ENCODE measurements at places on chromosomes 16 and 17.

GRCh38 chr16:4270091-4270490 lies 2.7 kb downstream of the TFAP4 start:
- DNase-seq: no peak

GRCh38 chr17:7240375-7240774 lies 1.1 kb upstream of the PHF23 start:
- no peak for DNase-seq

- no peak for DNase-seq
These were observed 36.8 kb downstream of the NLRC5 start for GRCh38 chr16:57025941-57026777.

DNA sequence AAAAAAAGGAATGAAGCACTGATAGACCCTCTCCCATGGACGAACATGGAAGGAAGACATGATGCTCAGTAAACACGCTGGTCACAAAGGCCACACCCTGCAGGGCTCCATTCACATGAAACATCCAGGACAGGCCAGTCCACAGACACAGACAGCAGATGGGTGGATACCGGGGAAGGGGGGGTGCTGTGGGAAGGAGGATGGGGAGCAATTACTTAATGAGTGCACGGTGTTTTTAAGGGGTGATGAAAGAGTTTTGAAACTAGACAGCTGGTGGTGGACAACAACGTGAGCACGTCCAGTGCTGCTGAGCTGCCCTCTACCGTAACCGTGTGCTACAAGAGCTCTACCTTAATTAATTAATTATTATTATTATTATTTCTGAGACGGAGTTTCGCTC lies 6.0 kb upstream of the SLC16A3 start:
- no peak for DNase-seq

- DNase-seq: no peak
These were observed 212.2 kb downstream of the AATF start for GRCh38 chr17:37160944-37161343.

DNA sequence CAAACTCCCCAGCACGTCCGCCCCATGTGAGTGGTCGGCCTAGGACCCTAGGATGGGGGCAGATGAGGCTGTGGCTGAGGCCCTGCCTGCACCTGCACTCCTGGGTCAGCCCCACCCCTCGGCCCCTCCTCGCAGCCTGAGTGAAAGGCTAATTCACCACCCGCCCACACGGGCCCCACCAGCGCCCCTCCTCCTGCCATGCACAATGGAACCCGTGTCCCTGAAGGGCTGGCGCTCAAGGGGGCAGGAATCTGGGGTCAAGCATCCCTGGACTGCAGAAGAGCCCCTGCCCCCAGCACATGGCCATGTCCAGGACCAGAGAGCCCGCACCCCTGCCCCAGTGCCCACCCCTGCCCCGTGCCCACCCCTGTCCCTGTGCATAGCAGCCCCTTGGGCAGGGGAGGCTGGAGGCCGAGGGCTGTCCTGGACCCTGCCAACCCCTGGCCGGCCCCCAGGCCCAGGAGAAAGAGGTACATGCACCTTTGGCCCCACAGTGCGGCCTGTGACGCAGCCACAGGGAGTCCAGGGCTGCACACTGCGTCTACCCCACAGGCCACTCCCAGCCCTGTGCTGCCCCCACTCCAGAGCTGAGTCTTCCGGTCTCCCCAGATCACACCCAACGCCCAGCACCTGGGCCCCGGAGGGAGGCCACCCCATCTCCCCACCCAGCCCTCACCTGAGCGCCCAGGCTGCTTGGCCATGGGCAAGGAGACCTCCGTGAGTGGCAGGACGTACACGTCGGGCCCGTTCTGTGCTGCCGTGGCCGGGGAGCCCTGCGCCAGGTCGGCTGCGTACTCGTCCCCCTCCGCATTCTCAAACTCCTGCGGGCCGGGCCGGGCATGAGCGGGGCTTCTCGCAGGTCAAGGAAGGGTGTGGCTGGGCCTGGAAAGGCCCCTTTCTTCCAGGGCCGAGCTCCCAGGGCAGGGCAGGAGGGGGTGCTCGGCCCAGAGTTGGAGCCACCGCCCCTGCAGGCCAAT lies 34.6 kb upstream of the PVALEF start:
- DNase-seq: no peak

DNA sequence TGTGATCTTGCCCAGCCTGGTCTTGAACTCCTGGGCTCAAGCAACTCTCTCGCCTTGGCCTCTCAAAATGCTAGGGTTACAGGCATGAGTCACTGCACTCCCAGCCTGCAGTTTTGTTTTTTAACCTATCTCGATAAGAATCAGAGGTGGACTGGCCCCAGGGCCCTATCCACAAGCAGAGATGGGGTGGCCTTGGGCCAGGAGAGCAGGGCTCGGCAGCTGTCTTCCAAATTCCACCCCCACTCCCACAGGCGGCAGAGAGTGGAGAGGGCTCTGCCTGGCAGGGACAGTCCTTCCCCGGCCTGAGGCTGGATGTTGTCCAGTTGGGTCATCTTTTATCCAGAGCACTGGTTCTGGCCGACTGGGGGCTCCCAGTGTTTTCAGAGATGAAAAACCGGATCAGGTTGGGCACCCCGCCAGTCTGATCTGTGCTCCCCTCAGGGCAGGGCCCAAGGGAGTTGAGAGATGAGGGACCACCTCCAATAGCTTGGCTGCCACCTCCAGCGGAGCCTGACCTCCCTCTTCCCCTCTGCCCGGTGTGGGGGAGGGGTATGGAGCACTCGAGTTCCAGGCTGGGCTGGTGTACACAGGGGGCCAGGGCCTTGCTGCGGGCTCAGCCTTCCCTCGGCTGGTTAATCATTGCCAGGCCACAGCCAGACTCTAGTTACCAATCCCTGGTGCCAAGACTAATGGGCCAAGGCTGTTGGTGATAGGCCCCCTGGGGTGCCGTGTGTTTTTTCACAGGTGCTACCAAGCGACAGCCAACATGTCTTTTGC lies 30.3 kb upstream of the MYO15B start:
- DNase-seq: no peak

GRCh38 chr16:79099716-79100115 lies 500.8 kb downstream of the MAF start:
- no peak for DNase-seq

DNA sequence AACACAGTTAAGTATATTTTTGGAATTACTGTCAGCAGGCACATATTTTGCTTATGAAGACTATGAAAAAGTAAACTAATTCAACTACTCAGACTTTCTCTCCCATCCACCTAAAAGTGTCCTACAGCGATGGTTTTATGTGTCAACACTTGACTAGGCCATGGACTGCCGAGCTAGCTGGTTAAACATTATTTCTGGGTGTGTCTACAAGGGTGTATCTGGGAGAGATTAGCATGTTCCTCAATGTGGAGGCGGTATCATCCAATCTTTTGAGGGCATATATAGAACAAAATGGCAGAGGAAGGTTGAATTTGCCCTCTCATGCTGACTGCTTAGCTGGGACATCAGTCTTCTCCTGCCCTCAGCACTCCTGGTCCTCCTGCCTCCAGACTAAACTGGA lies 82.7 kb upstream of the CDYL2 start:
- no peak for DNase-seq

GRCh38 chr16:72301523-72302236 lies 129.7 kb upstream of the PMFBP1 start:
- no peak for DNase-seq

DNA sequence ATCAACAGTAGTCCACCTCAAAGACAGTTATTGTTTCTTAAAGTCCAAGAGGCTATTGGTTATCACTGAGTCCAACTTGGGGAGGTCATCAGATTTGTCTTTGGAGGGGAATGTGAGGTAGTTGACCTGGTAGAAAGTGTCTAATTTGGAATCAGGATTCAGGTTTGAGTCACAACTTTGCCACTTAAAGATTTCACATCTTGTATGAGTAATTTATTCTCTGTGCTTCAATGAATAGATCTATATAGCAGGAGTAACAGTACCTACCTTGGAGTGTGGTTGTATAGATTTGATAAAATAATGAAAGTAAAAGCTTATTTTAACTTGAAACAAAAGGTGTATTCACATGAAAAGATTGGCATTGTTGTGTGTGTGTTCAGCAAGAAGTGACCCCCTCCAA lies 119.3 kb upstream of the TBX2 start:
- DNase-seq: no peak

- DNase-seq: no peak
These were observed 1893.0 kb downstream of the TP53TG3F start for GRCh38 chr16:35352431-35352830.

DNA sequence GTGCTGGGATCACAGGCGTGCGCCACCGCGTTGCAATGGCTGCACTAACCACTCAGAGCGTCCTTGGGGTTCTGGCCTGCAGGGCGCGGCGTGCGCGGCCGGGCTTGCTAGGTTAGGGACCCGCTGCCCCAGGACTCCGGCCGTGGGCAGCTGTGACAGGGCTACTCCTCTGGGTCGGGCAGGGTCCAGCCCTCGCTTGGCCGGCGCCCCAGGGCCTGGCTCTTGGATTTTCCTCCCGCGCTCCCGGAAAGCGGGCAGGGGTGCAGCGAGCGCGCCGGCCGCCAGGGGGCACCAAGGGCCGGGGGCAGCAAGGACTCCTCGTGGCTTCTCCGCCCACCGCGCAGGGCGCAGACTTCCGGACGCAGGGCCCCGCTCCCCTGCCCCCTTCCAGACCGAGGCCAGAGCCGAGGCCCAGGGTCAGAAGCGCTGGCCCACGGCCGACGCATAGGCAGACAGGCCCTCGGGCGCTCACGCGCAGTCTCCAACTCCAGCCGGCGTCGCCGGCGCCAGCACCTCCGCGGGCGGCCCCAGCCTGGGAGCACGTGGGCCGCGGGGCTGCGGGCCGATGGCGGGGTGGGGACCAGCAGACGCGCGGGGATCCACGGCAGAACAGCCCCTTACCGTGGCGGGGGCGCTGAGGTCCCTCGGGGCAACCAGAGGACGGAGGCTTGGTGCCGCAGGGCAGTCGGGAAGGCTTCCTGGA lies 355 bp downstream of the TLE7 start:
- no peak for DNase-seq

DNA sequence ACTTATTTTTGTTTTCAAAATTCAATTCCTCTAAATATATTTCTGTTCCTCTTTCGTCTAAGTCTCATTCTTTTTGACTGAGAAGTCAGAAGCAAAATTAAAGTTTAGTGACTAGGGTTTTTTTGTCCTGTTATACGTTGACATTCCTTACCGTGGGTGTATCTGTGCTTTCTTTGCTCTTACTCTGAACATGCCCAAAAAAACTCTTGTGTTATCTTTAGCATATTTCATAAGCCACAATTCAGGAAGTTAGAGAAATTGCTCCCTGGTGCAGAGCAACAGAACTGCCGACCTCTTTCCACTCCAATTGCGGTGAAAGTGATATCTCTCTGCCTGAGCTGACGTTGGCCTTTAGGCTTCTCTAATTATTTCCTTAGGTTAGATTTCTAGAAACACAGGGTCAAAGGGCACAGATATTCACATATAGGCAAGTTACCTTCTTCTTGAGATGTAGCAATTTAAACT lies 65.7 kb downstream of the CENPV start:
- DNase-seq: no peak

DNA sequence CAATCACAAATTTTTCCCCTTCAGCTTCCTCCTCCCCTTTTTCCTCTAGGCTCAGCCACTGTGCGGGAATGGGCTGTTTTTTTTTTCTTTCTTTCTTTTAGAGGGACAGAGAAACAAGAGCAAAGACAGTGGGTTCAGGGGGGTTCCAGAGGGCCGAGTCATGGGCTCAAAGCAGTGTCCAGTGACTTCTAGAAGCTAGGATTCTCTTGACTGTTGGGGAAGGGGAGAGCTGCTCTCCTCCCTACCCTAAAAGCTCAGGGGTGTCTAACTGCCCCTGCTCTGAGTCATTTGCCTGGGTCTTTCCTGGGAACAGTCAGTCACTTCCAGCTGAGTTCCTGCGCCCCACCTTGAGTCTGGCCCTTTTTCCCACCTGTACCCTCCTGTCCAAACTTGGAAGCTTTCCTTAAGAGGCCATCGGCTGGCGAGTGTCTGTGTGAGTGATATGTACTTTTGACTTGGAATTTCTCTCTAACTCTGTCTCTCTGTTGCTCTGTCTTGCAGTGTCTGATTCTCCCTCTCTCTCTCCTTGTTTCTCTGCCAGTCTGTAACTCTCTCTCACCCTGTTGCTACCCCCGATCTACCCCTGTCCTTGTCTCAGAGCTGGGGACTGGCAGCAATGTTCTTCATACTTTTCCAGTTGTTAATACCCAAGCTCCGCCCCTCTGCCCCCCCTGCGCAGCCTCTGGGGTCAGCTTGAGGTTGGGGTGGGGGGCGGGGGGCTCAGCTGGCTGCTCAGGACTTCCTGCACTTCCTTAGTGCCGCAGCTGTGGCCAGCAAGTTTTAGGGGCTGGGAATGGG lies 2.4 kb downstream of the THRA start:
- DNase-seq: no peak

GRCh38 chr17:70905796-70906195 lies 736.5 kb downstream of the KCNJ2 start:
- no peak for DNase-seq

- DNase-seq: peak; percentile 60
These were observed at the start of gene GPRC5C for GRCh38 chr17:74431568-74432423. Gene GPRC5C (plus strand): TSS chr17:74432088. CDS start chr17:74439777, 7,689 bp downstream.

GRCh38 chr16:84572096-84572495 lies 45.8 kb downstream of the COTL1 start:
- DNase-seq: no peak

DNA sequence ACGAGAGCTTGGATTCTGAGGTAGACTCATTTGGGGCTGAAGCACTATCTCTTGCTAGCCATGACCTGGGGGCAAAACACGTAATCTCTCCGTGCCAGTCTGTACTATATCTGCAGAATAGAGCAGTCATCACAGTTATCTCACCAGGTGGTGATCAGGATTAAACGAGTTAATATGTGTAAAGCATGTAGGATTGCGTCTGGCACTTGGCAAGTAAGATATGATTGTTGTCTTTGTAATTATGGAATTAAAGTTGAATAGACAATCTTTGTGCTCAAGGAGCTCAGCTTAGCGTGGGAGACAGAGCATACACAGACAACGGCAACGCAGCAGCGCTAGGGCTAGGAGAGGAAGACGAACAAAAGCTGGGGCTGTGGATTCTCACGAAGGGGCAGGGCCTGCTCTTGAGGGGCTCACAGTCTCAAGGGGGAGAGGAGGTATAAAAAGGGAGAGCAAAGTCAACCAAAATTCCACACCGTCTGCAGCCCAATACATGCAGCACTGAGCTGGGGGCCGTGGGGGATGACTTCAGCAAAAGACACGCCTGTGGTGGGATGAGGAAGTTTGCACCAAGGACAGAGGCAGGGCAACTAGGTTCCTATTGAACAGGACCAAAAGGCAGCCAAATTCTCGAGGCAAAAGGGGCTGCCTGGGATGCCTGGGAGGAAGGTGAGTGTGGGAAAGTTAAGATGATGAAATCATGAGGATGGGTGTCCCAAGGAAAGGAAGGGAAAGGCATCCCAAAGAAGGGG lies 68.6 kb downstream of the SDK2 start:
- no peak for DNase-seq

GRCh38 chr16:60346256-60346655 lies 1612.1 kb upstream of the GOT2 start:
- DNase-seq: no peak

DNA sequence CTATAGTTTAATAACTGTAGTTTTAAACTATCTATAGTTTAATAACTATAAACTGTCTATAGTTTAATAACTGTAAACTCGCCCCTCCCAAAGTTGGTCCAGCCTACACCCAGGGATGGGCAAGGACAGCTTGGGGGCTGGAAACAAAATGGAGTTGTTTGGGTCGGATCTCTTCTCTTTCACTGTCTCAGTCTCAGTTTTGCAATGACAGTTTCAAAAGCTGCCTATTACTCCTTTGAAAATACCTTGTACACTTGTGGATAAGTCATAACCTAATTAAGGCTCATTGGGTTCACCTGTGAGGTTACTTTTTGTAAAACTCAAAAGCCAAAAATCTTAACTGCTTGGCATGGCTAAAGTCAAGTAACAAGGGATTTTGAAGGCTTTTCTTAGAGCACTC lies 31.4 kb downstream of the C16orf54 start:
- DNase-seq: no peak

GRCh38 chr17:68450391-68450790 lies 6.9 kb downstream of the WIPI1 start:
- DNase-seq: no peak

All from stimulated activated CD4-positive, alpha-beta T cell treated with anti-CD3 and anti-CD28 coated beads, Interleukin-2, amount 100 ng/mL, for 4 hours (primary cell).